ENCODE measurements at places on chromosomes 12 and 14.

GRCh38 chr14:61253064-61253738 is 27.9 kb downstream of the TMEM30B start:
- no peak for DNase-seq

DNA sequence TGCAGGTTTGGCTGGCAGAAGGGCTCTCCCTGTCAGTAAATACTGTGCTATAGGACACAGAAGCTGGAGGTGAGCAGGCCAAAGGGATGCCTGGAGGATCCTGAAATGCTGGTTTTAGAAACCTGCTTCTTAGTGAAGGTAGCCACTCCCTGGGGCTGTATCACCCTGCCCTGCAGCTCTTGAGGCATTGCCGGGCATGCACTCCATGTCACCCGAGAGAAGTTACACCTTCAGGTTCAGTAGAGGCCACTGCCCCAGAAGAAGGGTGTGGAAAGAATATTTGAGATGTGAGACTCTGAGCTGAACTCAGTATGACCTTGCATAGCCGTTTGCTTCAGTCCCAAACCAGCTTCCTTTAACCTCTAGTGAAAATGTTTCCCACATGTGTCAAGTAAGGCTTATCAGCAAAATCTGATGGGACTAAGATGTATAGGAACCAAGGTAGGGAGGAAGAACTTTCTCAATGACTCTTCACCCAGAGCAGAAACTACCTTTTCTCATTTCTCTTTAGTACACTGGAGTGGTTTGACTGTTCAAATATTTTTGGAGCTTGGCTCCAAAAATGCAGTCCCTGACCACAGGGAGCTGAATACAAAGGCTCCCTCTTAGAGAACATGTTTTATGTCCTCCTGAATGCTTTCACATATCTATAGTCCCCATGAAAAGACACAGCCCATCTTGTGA is 164.5 kb upstream of the DYRK2 start:
- no peak for DNase-seq

- no peak for DNase-seq
These were observed 15.6 kb upstream of the RNU6-7 start for GRCh38 chr14:32186248-32186647.

- no peak for DNase-seq
These were observed 355.3 kb downstream of the GLT1D1 start for GRCh38 chr12:129208566-129208965.

DNA sequence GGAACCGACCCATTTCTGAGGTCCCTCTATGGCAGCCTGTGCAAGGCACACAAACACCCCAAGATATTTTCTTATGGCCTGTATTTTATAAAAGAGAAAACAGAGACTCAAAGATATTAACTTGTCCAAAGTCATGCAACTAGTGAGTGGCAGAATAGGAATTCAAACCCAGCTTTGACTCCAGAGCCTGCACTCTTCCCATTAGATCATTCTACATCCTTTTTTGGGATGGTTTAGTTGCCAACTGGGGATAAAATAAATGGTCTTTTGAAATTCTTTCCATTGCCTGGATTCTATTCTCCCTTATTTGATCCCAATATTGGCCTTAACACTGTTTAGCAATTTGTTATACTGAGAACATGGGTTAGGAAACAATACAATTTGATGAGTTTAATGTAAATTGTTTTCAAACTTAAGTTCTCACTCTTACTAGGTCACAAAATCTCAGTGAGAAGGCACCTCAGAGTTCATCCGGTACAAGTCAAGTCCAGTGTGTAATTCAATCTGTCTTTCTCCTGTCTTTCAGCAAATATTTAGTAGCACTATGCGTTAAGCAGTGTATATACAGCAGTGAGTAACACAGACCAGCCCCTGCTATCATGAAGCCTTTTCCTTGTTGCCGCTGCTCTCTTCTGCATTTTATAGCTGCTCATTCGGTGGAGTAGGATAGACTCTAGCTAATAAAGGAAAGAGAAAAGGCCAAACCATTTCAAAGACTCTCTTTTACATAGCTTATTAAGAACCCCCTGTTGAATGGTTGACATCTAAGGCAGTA is 162.1 kb upstream of the IFNG-AS1 start:
- no peak for DNase-seq

GRCh38 chr12:116978791-116979508 is 68.2 kb downstream of the FBXW8 start:
- DNase-seq: no peak

GRCh38 chr12:39830852-39831520 is 211.4 kb upstream of the ABCD2 start:
- DNase-seq: no peak

DNA sequence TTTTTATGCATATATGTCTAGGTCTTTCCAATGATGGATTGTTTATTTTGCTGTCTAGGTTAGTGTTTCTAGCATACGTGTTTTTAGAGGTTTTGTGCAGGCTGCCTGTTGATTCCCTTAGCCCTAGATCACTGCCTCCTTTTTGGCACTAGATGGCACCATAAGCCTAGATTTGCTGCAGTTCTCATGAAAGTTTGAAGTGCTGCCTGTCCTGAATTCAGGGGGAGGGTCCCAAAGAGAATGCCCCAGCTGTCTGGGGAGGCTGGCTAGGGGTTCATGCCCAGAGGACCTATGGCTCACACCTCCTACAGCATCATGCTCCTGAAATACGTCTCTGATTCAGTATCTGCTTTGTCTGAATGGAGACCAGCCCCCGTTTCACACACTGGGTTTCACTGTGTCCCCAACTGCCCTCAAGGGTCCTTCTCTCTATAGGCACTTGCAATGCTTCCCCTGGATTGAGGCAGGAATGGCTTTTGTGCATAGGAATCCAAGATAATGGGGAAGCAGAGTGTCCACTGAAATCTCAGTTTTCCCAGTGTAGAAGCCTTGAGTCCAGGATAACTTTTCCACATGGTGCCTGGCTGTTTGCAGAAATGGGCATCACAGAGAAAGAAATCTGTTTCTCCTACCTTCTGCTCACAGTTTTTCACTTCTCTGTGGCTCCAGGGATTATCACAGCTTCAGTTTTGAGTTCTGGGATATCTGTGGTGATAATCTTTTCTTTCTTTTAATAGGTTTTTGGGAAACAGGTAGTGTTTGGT is 14.2 kb upstream of the TXNRD1 start:
- peak; percentile 52 for DNase-seq

DNA sequence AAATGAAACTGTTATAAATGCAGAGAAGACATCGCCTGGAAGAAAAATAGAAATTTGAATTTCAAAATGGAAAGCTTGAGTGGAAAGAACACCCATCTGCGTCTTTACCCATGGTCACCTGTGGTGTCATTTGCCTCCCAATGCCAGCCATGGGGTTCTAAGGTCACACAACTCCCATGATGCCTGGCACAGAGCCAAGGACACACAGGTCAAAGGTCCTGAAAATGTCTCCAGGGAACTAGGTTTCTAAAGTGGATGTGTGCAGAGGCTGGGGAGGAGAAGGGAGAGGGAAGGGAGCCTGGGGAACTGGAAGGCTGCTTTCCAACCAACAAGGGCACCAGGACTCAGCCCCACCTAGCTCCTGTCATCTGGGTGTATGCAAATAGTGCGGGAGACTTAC is 724.0 kb upstream of the TMEM132C start:
- no peak for DNase-seq

GRCh38 chr12:62839869-62840660 is 94.9 kb downstream of the PPM1H start:
- no peak for DNase-seq

- no peak for DNase-seq
These were observed 130.1 kb downstream of the SAMD4A start for GRCh38 chr14:54697001-54697400.

- DNase-seq: peak; percentile 80
These were observed 1.1 kb upstream of the ACTR6 start for GRCh38 chr12:100199347-100200149.

- DNase-seq: peak; percentile 31
These were observed 121.7 kb downstream of the RALGAPA1 start for GRCh38 chr14:35687335-35687939.

DNA sequence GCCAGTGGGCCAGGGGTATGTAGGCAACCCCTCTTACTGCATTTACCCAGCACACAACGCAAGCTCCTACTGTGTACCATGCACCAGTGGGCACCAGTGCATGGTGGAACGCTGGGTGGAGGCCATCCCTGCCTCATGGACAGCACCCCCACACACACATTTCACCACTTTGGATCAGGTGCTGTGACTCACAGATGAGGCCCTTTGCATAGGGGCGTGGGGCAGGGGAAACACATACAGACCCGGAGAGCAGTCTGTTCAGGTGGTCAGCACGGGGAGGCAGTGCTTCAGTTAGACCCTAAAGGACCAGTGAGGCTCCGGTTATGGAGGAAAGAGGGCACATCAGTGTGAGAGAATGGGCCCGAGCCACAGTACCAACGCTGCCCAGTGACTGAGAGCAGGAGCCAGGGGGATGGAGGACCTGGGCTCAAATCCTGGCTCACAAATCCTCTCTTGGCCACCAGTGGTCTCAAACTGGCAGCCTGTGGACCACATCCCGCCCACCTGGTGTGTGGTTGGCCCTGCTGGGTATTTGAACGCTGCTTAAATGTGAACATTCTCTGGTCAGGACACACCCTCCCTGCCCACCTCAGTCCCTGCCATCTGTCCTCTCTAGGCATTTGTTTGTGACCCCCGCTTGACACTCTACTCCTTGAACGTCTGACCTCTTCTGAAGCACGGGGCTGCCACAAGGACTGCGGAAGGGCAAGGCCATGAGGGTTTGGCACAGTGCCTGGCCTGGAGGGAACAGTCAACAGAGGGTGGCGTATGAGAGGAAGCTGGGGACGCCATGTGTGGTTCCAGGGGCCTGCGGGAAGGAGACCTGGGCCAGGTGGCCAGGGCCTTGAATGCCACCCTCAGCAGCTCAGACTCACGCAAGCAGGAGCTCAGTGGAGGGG is 46.7 kb downstream of the FAM222A start:
- DNase-seq: no peak

DNA sequence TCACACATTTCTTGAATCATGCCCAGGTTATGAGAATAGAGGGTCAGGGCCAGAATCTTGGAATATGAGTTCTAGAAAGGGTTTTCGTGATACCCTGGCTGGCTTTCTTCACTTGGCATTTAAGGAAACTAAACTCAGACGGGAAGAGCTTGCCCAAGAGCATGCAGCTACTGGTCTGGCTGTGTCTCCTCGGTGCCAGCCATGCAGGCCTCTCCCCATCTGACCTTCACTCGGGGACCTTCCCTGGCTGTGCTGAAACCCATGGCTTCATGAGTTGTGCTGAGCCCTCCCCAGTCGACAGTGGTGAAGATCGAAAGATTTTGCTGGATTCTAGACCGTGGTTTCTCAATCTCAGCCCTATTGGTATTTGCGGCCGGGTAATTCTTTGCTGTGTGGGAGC is 38.0 kb downstream of the FOXN3 start:
- DNase-seq: no peak

GRCh38 chr12:95506707-95507523 is 33.0 kb downstream of the METAP2 start:
- DNase-seq: no peak

DNA sequence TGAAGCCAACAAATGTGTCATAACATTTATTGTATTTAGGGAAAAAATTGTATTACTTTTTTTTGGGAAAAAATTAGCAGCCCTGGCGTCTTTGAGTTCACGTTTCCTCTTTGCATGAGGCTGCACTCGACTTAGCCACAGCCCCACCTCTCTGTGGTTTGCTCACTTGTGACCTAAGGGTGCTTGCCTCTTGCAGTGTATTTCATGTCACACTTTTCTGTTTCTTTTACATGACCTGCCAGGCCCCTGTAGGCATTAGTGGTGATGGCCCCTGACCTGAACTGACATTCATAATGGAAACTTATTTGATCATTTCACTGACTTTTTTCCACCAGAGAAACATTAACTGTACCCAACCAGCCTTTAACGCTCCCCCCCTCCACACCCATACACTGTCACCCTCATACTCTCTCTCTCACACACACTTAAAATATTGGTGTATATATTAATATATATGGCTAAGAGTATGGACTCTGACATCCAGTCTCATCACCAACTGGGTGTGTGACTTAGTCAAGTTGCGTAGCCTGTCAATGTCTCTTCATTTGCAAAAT is 122.9 kb downstream of the PRKCH start:
- peak; percentile 68 for DNase-seq

DNA sequence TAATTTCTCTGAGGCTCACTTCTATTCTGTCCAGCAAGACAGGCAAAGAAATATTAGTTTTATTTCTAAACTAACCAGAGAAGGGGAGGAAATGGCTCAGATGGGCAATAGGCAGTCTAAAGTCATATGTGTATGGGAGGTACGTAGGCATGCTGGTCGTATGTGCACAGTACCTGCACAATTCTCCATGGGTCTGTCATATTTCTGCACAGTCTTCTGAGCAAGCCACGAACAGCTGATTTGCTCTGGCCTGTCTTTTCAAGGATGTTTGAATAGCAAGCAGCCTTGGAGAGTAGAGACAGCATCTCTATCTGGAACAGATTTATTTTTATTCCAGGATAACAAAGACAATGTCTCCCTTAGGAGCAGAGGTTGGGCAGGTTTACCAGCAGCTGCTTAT is 92.1 kb downstream of the SLC25A47 start:
- no peak for DNase-seq

DNA sequence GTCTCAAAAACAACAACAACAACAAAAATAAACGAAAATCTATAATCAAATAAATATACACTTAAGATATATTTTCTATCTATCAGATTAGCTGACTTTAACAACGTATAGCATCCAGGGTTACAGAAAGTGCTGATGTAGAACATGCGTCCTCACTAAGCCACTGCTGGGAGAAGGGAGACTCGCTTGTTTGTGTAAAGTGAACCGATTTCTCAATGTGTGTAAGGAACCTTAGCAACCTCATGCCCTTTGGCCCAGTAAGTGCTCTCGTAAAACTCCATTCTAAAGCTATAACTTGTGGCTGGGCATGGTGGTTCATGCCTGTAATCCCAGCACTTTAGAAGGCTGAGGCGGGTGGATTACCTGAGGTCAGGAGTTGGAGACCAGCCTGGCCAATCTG is 23.8 kb downstream of the NFKBIA start:
- DNase-seq: no peak

All from CD4-positive, alpha-beta T cell treated with Interleukin-17A for 4 hours (primary cell).